ENCODE measurements at places on chromosomes 12 and 14. TPM values are rescaled to one million over a fixed set of nuclear protein-coding genes. Genes with fewer than 3 reads are reported as not detected.
A peak's percentile ranks its signal among the peaks of the same experiment; 100 is the strongest.

DNA sequence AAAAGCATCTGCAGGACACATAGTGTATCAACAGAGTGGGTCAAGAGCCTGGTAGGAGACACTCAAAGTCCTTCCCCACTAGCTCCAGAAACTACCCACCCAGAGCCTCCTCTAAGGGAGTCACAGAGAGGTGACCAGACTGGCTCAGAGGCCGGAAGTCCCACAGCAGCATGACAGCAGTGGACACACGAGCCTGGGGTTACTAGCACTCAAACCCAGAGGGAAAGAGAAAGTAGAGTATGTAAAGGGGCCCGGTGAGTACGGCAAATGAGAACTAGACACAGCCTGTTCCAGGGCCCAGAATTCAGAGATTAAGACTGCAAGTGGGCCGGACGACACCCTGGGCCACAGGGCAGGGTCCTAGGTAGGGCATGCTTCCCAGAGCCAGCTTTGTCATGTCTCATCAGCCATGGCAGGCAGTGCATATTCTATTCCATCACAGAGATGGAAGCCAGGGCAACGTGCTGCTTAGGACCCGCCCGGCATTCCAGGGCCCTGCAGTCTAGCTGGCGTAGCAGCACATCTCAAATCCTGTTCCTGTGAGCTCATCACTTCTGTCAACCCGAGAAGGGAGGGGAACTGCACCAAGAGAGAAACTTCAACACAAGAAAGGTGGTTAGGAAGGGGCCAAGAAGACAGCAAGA, 4.2 kb downstream of the IFFO1 start:
- peak overlapping the region; percentile 21 for H3K4me3 ChIP-seq
- peak overlapping the region; percentile 98 for H3K27ac ChIP-seq
- H3K36me3 ChIP-seq = peaks cover 10% of the 10 kb centered on the region
- peak; percentile 77 for DNase-seq
- no peaks in the 10 kb centered on the region for H3K27me3 ChIP-seq

Gene SPTB
- 102 TPM for total RNA-seq

DNA sequence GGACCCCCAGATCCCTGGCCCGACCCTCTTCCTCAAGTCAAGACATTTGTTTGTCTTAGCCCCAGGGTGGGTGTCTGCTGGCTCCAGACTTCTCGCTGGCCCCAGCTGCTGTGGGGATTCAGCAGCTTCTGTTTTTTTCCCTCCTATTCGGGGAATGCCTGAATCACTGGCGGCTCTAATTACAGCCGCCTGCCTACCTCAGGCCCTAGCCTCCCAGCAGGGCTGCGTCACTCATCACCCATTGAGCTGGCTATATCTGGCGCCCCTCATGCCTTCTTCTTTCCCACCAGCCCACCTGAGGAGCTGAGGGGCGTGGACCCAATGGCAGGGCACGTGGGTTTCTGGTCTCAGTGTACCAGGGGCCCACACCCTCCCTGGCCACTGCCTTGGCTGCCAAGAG, 10.1 kb downstream of the KRT80 start:
- H3K4me3 ChIP-seq = no peak overlapping the region
- H3K4me1 ChIP-seq = peaks cover 58% of the 10 kb centered on the region
- no peak overlapping the region for H3K27ac ChIP-seq
- H3K27me3 ChIP-seq = no peaks in the 10 kb centered on the region
- DNase-seq = no peak
- no peaks in the 10 kb centered on the region for H3K36me3 ChIP-seq

- H3K27me3 ChIP-seq = no peaks in the 10 kb centered on the region
- no peak overlapping the region for H3K27ac ChIP-seq
Observed at GRCh38 chr14:100467046-100467750, 120.0 kb downstream of the BEGAIN start.

Gene KRT75
- total RNA-seq = not detected

- no peaks in the 10 kb centered on the region for H3K27me3 ChIP-seq
- no peaks in the 10 kb centered on the region for H3K36me3 ChIP-seq
- no peak overlapping the region for H3K4me3 ChIP-seq
- no peaks in the 10 kb centered on the region for H3K4me1 ChIP-seq
- DNase-seq = no peak
Observed at GRCh38 chr14:80621701-80622100, 319.8 kb downstream of the CEP128 start.

- H3K27me3 ChIP-seq = no peaks in the 10 kb centered on the region
- DNase-seq = no peak
- H3K4me1 ChIP-seq = peaks cover 47% of the 10 kb centered on the region
- H3K36me3 ChIP-seq = no peaks in the 10 kb centered on the region
Observed at GRCh38 chr12:57886542-57886941, 40.0 kb upstream of the CTDSP2 start.

DNA sequence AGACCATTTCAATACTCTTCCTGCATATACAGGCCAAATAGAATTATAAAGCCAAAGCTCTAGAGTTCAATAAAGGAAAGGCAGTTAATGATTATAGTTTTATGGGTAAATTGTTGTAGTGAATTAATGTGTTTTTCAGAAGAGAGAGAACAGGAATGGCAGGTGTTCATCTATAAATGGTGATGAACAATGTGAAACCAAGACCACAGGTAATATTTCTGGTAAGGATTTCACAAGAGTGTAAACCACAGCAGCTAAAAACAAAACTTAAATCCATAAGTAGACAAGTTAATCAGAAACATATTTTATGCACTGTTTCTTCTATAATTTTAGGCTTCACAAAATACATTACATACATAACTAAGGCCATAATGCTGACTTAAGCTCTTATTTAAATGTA, 204.4 kb downstream of the SYT1 start:
- no peak for DNase-seq
- H3K4me3 ChIP-seq = no peak overlapping the region
- H3K27ac ChIP-seq = no peak overlapping the region
- H3K27me3 ChIP-seq = no peaks in the 10 kb centered on the region
- no peaks in the 10 kb centered on the region for H3K4me1 ChIP-seq

- H3K4me1 ChIP-seq = no peaks in the 10 kb centered on the region
- H3K36me3 ChIP-seq = no peaks in the 10 kb centered on the region
- DNase-seq = no peak
- H3K27me3 ChIP-seq = no peaks in the 10 kb centered on the region
- H3K27ac ChIP-seq = no peak overlapping the region
Observed at GRCh38 chr14:77248666-77249065, 22.3 kb downstream of the NGB start.

Gene TMEM132D
- total RNA-seq = not detected

- no peak for DNase-seq
- H3K4me1 ChIP-seq = no peaks in the 10 kb centered on the region
- H3K36me3 ChIP-seq = peaks cover 28% of the 10 kb centered on the region
- no peaks in the 10 kb centered on the region for H3K27me3 ChIP-seq
- no peak overlapping the region for H3K27ac ChIP-seq
Observed at GRCh38 chr12:116015525-116015924, 262.0 kb downstream of the MED13L start.

Gene CCDC177
- not detected for total RNA-seq

GRCh38 chr14:104816616-104816884, 15.6 kb downstream of the ZBTB42 start:
- peak overlapping the region; percentile 95 for H3K27ac ChIP-seq
- H3K4me1 ChIP-seq = no peaks in the 10 kb centered on the region
- no peaks in the 10 kb centered on the region for H3K36me3 ChIP-seq
- peak overlapping the region; percentile 87 for H3K4me3 ChIP-seq

Gene POTEG
- not detected for total RNA-seq

Gene RNASE1
- total RNA-seq = 230 TPM

DNA sequence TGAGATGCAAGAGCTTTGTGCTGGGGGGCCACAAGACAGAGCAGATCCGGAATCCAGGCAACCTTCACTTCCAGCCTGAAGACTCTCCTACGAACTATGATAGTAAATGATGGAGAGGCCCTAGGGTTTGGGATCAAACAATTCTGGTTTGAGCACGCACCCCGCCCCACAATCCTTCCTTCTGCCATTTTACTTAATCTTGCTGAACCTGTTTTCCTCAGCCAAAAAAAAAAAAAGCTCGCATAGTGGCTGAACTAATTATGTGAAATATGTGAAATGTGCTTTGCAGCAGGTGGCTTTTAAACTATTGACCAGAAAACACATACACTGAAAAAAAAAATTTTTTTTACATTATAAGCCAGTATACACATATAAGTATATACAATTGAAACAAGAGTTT, 667 bp upstream of the ITFG2 start:
- H3K4me3 ChIP-seq = peak overlapping the region; percentile 76
- no peak for DNase-seq
- no peaks in the 10 kb centered on the region for H3K27me3 ChIP-seq
- no peaks in the 10 kb centered on the region for H3K36me3 ChIP-seq

DNA sequence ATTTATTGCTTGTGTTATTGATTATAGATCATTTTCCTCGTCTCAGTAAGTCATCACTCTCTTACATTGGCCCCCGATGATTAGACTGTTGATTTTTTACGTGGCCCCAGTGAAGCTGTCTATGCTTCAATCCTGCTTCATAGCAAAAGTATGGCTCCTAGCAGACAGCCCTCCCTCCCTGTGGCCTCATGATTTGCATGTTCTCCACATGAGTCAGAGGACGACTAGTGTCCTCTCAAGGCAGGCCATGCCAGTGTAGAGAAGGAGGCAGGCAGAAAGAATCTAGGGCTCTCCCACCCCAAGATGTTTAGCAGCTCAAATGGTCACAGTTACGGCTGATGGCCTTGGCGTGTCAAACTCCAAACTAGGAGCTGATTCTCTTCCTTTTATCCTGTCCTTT, 59.6 kb downstream of the FIGNL2 start:
- no peak for DNase-seq
- no peaks in the 10 kb centered on the region for H3K27me3 ChIP-seq
- no peaks in the 10 kb centered on the region for H3K36me3 ChIP-seq
- H3K4me1 ChIP-seq = no peaks in the 10 kb centered on the region
- H3K27ac ChIP-seq = no peak overlapping the region

DNA sequence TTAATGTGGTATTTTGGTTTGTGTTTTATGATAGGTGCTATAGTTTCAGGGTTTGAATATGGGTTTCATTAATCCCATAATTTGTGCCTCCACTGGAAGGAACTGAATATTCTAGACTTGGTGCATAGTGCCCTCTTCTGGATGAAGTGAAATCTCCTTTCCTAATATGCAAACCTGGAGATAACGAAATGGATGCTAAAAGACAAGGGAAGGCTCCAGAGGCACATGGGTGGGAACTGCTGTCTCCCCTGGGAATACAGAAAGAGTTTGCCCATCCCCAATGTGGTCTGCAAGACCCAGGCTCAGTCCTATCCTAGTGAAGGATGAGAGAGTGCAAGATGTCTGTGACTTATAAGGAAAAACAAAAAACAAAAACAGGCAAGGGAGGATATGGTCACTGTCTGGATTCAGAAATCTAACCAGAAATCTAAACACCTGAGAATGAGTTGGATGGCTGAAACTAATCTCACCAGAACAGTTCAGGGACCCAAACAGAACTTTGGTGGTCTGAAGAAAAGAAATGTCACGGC, 142.3 kb upstream of the TMPO start:
- DNase-seq = no peak
- H3K4me1 ChIP-seq = no peaks in the 10 kb centered on the region
- no peak overlapping the region for H3K4me3 ChIP-seq
- H3K27ac ChIP-seq = no peak overlapping the region
- no peaks in the 10 kb centered on the region for H3K36me3 ChIP-seq

GRCh38 chr14:88016768-88017167, 11.8 kb downstream of the GPR65 start:
- H3K4me1 ChIP-seq = no peaks in the 10 kb centered on the region
- no peak for DNase-seq
- no peak overlapping the region for H3K27ac ChIP-seq
- H3K27me3 ChIP-seq = no peaks in the 10 kb centered on the region

GRCh38 chr12:132342251-132343227, 13.2 kb upstream of the GALNT9 start:
- H3K4me1 ChIP-seq = no peaks in the 10 kb centered on the region
- no peaks in the 10 kb centered on the region for H3K27me3 ChIP-seq
- no peak for DNase-seq
- no peak overlapping the region for H3K4me3 ChIP-seq

DNA sequence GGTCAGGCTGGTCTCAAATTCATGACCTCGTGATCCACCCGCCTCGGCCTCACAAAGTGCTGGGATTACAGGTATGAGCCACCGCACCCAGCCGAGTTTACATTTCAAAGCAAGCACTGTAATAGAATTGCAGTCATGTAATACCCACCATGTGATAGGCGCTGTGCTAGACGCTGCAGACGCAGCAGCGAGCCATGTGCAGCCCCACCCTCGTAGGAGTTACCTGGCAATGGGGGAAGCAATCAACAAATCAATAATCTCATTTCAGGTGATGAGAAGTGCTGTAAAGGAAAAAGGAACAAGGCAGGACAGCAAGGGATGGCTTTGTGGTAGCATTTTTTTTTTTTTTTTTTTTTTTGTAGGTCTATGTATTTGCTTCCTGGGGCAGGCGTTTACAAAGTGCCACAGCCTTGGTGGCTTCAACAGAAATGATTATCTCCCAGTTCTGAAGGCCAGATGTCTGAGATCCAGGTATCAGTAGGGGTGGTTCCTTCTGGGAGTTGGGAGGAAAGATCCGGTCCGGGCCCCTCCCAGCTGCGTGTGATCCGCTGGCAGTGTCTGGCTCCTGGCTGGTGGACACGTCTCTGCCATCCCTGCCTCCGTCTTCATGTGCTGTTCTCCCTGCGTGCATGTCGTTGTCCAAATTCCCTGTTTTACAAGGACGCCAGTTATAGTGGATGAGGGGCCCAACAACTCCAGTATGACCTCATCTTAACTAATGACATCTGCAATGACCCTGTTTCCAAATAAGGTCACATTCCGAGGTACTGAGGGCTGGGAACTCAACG, 72.8 kb downstream of the TNFAIP2 start:
- no peaks in the 10 kb centered on the region for H3K4me1 ChIP-seq
- H3K4me3 ChIP-seq = no peak overlapping the region
- DNase-seq = no peak
